Epithelial cell of esophagus (primary cell): ENCODE measurements at places on chromosomes 5 and 9.

- no peak for DNase-seq
These were observed 25.1 kb upstream of the MED10 start for GRCh38 chr5:6403416-6403815.

GRCh38 chr5:105688227-105688792 is 1982.4 kb downstream of the EFNA5 start:
- DNase-seq, result no peak

- no peak for DNase-seq
These were observed 64.6 kb downstream of the GABRB2 start for GRCh38 chr5:161481922-161482321.

GRCh38 chr5:89293810-89294209 is 410.8 kb upstream of the MEF2C start:
- peak; percentile 36 for DNase-seq

DNA sequence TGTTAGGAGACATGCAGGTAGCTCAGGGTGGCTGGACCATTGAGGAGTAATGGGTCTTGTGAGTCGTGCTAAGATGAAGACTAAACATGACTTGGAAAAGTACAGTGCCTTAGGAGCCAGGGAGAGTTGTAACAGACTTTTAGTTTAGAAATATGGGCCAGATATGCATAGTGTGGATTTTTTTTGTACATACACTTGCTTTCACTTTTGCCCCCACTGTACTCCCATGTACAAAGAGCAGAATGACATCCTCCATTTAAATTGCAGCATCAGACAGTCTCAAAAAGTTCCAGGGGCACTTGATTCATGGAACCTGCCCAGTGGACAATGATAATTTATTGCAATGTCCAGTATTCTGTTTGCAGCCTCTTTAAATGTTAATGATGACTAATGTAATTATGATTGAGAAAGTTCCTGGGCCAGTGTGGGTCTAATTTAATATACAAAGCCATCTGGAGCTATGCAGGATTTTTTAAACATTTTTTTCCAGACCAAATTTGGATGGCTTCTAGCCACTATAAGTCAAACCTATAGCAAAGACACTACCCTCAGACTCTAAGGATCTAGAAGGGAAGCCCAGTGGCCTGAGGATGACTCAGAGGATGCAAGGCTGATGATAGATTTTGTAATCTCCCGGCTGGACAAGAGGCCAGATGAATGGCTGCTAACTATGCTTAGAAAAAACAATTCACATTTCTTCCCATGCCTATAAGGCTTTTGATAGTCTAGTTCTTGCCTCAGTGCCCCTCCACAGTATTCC is 80.1 kb downstream of the TRPC7 start:
- no peak for DNase-seq

- peak; percentile 29 for DNase-seq
These were observed 365.5 kb upstream of the CDH18 start for GRCh38 chr5:20353499-20353898.

DNA sequence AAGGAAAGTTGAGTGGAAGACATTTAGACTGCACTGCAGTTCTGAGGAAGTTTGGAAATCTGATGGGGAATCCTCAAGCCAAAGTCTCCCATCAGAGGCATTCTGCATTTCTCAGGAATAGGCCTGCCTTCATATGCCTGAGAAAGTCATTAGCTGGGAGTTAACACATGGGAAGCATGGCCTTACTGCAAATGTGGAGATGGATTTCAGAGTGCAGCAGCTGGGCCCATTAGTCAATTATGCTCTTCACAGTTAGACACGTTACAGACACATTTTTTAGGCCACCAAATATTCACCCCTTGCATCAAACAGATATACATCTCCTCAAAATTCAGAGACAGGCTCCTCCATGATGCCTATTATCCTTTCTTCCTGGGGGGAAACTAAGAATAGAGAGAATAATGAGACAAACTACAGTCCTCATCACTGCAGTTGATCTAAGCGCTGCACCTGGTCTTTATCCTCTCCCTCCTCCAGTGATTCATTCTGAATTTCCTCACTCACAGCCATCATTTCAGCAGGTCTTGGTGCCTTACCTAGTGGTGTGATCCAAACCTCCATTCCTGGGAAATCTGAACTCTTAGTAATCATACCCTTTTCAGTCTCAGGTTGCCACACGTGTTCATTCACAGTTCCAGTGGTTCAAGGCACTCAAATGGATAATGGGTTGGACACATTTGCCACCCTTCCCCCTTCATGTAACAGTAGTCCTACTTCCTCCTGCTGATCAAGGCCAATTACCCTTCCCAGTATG is 47.9 kb upstream of the PPP2CA start:
- peak; percentile 88 for DNase-seq

GRCh38 chr5:143244000-143244736 is 159.3 kb downstream of the NR3C1 start:
- peak; percentile 96 for DNase-seq
